Calu3 (cell line): ENCODE measurements at places on chromosomes 1 and 21. TPM values are rescaled to one million over a fixed set of nuclear protein-coding genes. Genes with fewer than 3 reads are reported as not detected.
A peak's percentile ranks its signal among the peaks of the same experiment; 100 is the strongest.

DNA sequence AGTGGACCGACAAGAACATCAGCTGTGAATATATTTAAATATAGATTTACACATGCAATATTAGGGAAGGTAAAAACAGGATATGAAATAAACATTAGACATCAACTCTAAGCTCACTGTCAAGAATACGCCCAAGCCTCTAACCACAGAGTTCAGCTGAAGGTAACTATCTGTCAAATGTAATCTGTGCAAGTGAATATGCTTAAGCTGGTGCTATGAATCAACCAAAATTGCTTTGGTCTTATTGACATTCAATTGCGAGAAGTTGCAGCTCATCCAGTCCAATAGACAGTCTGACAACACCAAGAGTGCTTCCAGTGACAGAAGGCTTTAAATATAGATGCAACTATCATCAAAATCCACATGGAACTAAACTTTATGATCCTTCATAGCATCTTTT, 32.3 kb downstream of the USH2A start:
- no peaks in the 10 kb centered on the region for H3K36me3 ChIP-seq
- H3K4me1 ChIP-seq = no peaks in the 10 kb centered on the region
- DNase-seq = no peak
- no peak overlapping the region for H3K4me3 ChIP-seq
- no peaks in the 10 kb centered on the region for H3K27me3 ChIP-seq

- no peaks in the 10 kb centered on the region for H3K36me3 ChIP-seq
- no peak overlapping the region for H3K27ac ChIP-seq
- H3K4me1 ChIP-seq = no peaks in the 10 kb centered on the region
- H3K4me3 ChIP-seq = no peak overlapping the region
- H3K27me3 ChIP-seq = peaks cover 48% of the 10 kb centered on the region
These were observed 925 bp downstream of the TNNI1 start for GRCh38 chr1:201420608-201421002.

DNA sequence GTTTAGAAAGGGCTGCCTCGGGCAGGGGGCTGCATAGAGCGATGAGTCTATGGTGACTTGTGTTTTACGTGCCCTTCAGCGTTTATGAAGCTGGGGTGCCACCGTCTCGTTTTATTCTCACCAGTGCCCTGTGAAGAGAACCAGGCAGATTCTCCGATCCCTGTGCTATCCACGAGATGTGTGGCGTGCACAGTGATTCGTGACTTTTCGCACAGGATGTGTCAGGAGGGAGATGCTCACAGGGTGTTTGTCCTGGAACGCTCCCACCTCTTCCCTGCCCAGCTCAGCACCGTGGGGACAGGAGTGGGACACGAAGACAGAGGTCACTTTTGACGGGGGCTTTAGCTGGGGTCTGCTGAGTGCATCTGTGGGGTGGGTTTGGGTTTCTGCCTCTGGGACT, 54.9 kb upstream of the AJAP1 start:
- no peaks in the 10 kb centered on the region for H3K36me3 ChIP-seq
- no peaks in the 10 kb centered on the region for H3K27me3 ChIP-seq
- no peak overlapping the region for H3K4me3 ChIP-seq
- H3K27ac ChIP-seq = no peak overlapping the region
- no peaks in the 10 kb centered on the region for H3K4me1 ChIP-seq
- no peak for DNase-seq

DNA sequence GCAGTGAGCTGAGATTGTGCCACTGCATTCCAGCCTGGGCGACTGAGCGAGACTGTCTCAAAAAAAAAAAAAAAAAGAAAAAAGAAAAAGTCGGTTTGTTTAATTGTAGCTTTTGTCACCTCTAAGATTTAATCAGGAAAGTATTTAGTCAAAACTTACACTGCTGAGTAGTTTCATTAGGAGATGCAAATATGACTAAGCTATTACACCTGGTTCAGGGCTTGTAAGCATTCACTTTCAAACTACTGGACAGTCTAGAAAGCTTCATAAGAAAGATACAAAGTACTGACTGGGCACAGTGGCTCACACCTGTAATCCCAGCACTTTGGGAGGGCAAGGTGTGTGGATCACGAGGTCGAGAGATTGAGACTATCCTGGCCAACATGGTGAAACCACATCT, 75.9 kb upstream of the CACYBP start:
- no peak for DNase-seq
- no peaks in the 10 kb centered on the region for H3K27me3 ChIP-seq
- H3K27ac ChIP-seq = no peak overlapping the region
- H3K4me3 ChIP-seq = no peak overlapping the region

DNA sequence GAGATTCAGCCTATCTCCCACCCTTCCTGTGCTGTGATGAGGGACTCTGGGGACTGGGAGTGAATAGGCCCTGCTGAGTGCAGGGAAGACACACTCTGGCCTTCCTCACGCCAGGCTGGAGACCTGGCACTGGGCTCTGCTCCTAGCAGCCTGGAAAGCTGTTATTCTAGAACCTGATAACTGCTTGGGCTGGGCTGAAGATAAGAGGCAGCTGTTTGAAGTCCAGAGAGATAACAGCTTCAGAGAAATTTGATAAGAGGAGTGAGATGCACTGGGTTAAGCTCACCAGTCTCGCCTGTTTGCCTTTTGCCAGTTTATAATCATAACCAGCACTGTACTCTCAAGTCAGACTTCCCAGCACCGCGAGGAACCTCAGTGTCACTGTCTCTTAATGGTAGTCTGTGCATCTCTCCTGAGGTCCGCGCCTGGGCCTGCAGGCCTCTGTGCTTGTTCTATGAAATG, 46.6 kb upstream of the GPR37L1 start:
- H3K4me1 ChIP-seq = peaks cover 39% of the 10 kb centered on the region
- no peak overlapping the region for H3K4me3 ChIP-seq
- peak overlapping the region; percentile 17 for H3K27ac ChIP-seq
- DNase-seq = no peak
- H3K27me3 ChIP-seq = no peaks in the 10 kb centered on the region

- no peak overlapping the region for H3K4me3 ChIP-seq
- H3K27me3 ChIP-seq = no peaks in the 10 kb centered on the region
- no peaks in the 10 kb centered on the region for H3K4me1 ChIP-seq
- no peaks in the 10 kb centered on the region for H3K36me3 ChIP-seq
- H3K27ac ChIP-seq = no peak overlapping the region
These were observed 12.6 kb downstream of the COL6A1 start for GRCh38 chr21:45994086-45994661.

Gene NBPF15
- total RNA-seq = 47.7 and 53.8 TPM in 2 replicates

Gene C1orf185
- not detected in 2 replicates for total RNA-seq

Gene PDC
- total RNA-seq = not detected in 2 replicates

Gene PRKCZ
- total RNA-seq = 26.0 and 27.4 TPM in 2 replicates

Gene SERPINC1
- 0.59 TPM in 1 of 2 replicates, not detected in the other for total RNA-seq
